ENCODE measurements at places on chromosomes 1 and 21.

GRCh38 chr1:220431554-220432239 is 96.2 kb upstream of the MARK1 start:
- DNase-seq = no peak

DNA sequence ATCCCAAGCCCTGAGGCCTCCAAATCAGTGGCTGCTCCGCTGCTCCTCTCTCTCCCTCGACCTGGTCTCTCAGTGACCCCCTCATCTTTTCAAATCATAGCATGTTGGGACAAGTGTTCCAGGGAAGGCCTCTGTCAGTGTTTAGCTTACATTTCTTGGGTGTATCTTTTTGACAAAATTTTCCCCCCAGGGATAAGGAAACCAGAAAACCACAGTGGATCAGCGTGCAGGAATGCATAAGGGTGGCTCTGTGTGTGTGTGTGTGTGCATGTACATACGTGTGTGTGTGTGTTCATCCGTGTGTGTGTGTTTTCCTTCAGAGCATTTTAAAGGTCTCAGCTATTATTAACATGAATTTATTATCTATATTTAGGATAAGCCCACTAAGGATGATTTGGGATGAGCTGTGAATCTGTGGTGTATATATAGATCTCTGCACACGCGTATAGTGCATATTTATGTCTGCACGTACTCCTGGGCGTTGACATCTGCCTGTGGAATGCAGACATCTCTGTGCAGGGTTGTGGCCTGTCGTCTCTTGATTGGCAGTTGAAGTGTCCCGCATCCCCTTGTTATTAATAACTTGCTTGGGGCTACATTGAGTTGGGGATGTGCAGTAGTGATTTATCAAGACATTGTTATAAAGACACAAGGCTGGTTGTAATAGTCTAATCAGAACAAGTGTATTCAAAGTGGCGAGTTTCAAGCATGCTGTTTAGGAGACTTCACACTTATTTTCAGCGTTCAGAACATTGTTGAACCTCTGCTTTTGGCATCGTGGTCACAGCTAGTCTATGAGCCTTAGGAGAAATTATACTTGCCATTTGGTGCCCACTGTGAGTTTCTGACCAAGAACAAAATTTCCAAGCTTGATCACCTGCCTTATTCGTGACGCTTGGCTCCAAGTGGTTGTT is 55.6 kb downstream of the GALNT2 start:
- no peak for DNase-seq

- DNase-seq = no peak
These were observed 4.2 kb downstream of the TTC39A start for GRCh38 chr1:51325878-51326755.

DNA sequence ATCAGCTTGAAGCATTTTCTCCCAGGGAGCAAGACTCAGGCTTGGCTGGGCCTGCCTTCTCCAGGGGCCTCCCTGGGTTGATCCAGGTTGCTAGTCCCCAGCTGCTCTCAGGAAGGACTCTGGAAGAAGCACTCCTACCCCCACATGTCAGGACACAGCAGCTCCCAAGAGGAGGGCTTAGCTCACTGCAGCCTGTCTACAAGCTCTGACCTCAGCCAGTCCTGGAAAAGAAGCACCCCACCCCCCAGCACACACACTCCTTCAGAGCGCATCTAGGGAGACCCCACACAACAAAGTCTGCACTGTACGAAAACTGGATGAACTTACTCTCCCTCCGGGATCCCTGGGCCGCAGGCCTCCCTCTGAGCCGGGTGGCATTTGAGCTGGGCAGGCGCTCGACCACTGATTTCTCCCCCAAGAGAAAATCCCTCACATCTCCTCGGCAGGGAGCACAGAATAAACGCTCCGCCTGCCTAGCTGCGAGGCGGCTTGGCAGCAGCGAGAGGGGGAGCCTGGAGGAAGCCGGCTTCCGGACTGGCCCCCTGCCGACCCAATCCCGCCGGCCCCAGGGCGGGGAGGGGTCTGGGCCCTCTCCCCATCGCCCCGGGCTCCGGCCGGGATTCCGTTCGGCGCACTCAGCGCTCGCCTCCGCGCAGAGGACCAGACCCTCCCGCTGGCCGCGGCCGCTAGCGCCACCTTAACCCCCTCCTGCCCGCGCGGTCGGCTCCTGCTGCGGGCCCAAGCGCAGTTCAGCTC is at the start of gene KCNA2:
Gene KCNA2, minus strand, starts transcription at position 458 of the 756 bp plus-strand sequence. CDS start 1,576 bp downstream, outside the sequence.
- no peak for DNase-seq

DNA sequence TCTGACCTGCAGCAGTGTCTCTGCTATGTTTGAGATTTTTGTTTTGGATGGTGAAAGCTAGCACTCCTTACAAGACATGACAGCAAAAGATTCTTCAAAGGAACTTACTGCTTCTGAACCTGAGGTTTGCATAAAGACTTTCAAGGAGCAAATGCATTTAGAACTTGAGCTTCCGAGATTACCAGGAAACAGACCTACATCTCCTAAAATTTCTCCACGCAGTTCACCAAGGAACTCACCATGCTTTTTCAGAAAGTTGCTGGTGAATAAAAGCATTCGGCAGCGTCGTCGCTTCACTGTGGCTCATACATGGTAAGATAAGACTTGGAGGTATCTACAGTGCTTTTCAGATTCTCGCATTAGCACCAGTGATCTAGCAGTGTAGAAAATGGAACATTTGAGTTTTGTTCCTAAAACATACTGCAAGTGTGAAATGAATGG is 200.2 kb downstream of the PDE4B start:
- DNase-seq = no peak

DNA sequence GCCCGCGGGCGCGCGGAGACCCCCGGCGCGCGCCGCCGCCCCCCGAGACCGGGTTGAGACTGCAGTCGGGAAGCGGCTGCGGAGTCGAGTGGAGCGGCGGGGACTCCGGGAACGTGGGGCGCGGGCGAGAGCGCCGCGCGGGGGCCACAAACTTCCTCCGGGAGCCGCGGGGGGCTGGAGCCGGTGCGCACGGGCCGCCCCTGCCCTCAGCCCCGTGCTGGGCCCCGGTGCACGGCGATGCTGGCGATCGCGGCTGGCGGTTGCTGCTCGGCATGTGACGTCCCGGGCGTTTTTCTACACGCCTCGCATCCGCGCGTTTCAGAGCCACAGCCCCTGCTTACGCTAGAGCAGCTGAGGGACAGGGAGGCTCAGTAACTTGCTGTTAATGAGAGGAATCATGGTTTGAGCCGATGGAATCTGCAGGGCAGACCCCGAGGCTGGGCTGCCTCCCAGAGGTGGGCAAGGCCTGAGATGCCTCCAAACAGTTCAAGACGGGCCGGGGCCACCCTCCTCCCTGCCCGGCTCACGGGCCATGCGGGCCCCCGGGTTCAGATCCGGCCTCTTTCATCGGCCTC is 520 bp downstream of the TMEM201 start:
- DNase-seq = peak; percentile 24

- no peak for DNase-seq
These were observed 107.9 kb downstream of the USP25 start for GRCh38 chr21:15837645-15838044.

- no peak for DNase-seq
These were observed 25.2 kb upstream of the EXO1 start for GRCh38 chr1:241822846-241823245.

- DNase-seq = no peak
These were observed 197.4 kb downstream of the SEC16B start for GRCh38 chr1:177772386-177772960.

DNA sequence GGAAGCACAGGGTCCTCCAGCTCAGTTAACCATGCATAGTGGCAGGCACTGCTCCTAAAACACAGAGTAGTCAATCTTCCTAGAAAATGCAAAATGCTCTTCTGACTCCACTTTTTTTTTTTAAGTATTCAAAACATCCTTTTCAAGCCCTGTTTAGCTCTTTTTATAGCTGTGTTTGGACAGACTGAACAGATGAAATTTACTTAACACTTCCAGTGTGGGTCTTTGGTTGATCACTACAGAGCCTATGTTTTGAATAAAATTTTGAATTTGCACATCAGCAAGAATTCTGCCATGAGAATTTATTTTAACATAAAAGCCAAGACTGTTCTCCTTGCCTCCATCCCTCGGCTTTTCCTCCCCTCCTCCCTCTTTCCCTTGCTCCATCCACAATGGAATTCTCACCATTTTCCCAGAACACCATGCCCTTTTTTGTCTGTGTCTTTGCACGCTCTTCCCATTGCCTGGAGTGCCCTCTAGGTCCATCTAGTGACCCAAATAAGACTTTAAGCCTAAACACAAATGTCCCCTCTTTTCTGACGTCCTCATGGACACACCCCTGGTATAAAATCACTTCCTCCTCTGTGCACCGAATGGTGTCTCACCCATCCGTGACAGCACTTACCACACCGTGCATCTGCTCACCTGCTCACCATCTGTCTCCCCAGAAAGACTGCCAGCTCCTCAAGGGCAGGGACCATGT is 24.0 kb upstream of the CPT2 start:
- DNase-seq = no peak

DNA sequence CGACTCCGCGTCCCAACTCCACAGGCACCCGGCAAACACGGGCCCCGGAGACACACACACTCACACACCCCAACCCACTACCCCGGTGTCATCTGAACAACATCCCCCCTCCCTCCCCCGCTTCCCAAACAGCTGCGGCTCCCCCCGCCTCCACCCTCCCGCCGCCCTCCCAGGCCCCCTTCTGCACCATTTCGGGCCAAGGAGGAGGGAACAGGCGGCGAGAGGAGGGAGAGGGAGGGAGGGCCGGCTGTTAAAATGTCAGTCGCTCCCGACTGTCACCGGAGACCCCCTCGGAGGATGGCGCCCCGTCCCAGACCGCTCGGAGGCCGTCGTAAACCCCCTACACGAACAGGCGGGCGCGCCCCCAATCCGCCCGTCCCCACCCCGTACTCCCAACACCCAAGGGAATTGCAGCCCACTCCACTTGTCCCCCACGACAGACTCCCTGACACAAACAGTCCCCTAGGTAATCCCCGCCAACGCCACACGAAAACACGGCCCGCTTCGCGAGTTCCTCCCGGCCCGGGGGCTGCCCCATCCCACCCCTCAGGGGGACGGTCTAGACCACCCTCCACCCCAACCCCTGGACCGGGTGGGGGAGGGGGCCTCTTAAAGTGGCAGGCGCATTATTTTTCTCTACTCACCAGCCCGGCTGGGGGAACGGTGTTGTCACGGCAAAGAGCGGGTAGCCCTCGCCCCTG is 583 bp downstream of the MEF2D start:
- DNase-seq = no peak

DNA sequence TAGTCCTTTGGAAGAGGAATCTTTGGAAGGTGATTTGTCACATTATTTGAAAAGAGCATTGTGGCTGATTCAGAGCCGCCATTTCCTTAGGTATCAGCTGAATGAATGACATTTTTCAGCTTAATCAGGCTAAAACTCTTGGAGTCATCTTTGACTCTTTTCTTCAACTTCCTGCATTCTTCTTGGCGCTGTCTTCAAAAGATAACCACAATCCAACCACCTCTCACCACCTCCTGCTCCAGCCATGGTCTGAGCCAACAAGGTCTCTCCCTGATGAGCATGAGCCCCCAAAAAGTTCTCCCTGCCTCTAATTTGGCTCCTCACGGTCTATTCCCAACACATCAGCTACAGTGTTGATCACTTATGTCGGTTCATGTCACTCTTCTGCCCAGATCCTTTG is 297.6 kb upstream of the RUNX1 start:
- DNase-seq = no peak

DNA sequence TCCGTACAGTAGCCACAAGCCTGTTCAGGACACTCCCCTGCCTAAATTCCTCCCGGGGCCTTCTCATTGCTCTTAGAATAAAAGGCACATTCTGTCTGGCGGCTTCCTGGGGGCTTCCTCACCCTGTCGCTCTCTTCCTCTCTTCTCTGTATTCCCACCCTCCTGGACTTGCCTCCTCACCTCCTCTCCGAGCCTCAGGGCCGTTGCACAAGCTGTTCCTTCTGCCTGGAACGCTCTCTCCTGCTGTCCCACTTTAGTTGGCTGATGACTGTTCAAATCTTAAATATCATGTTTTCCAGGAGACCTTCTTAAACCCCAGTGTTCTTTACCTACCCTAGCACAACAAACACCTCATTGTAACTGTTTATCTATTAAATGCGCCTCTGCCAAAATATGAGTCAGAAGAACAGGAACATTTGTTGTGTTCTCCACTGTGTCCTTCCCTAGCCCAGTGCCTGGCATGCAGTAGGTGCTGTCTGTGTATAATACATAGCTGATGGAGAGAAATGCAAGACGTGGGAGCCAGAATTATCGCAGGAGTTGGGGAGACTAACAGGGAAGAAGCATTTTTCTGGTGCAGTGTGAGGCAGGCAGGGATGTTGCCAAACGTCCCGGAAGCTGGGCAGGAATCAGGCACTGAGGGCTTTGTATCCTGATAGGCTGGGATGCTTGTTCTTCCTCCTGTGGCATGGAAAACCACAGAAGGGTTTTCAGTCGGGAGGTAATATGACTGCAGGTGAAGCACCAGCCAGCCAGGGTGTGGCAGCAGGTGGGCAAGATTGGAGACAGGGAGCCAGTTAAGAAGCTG is 24.1 kb upstream of the THRAP3 start:
- no peak for DNase-seq

Data from GM12892 (cell line).